ENCODE measurements at places on chromosomes 11 and 22. TPM values are rescaled to one million over a fixed set of nuclear protein-coding genes. Genes with fewer than 3 reads are reported as not detected.

DNA sequence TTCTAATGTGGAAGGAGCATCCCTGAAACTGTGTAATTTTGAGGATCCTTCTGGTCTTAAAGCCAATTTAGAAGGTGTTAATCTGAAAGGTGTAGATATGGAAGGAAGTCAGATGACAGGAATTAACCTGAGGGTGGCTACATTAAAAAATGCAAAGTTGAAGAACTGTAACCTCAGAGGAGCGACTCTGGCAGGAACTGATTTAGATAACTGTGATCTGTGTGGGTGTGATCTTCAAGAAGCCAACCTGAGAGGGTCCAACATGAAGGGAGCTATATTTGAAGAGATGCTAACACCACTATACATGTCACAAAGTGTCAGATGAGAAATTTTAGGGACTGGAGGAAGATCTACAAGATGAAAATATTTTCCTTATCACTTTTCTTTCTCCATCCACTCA lies 7.6 kb downstream of the BCO2 start:
- no peak overlapping the region for H3K27ac ChIP-seq
- no peaks in the 10 kb centered on the region for H3K4me1 ChIP-seq
- H3K36me3 ChIP-seq: no peaks in the 10 kb centered on the region

- no peaks in the 10 kb centered on the region for H3K27me3 ChIP-seq
- H3K36me3 ChIP-seq: no peaks in the 10 kb centered on the region
- peak overlapping the region; percentile 65 for H3K4me3 ChIP-seq
- peaks cover 4% of the 10 kb centered on the region for H3K4me1 ChIP-seq
Measured at GRCh38 chr11:10459029-10459970, 4.2 kb downstream of the AMPD3 start.

GLB1L3 gene
- not detected for total RNA-seq

SEPTIN5 gene
- total RNA-seq: 106 TPM

DNA sequence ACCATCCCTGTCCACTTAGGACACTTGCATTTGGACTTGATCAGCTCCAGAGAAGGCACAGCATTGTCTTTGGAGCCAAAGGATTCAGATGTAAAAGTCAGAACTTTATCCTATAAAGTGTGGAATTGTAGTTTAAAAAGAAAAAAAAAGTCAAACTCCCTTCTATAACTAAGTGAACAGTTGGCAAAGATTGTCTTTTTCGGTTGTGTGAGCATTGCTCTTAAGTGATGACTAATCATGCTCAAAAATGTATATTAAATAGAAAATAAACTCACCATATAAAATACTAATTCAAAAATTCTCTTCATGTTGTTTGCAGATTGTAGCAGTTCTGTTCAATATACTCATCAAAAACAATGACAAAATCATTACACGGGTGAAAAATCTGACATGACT lies 93.8 kb downstream of the ETS1 start:
- H3K4me1 ChIP-seq: peaks cover 99% of the 10 kb centered on the region
- no peak overlapping the region for H3K4me3 ChIP-seq
- no peak for DNase-seq
- H3K27me3 ChIP-seq: no peaks in the 10 kb centered on the region

KRTAP5-10 gene
- not detected for total RNA-seq

CD3G gene
- total RNA-seq: not detected

- no peaks in the 10 kb centered on the region for H3K36me3 ChIP-seq
- H3K4me3 ChIP-seq: no peak overlapping the region
- DNase-seq: no peak
Measured at GRCh38 chr11:8220261-8221045, 43.2 kb downstream of the LMO1 start.
